ENCODE measurements at places on chromosomes 3 and 15.

- no peak for DNase-seq
Observed at GRCh38 chr15:46652266-46652665, 1017.4 kb downstream of the SQOR start.

DNA sequence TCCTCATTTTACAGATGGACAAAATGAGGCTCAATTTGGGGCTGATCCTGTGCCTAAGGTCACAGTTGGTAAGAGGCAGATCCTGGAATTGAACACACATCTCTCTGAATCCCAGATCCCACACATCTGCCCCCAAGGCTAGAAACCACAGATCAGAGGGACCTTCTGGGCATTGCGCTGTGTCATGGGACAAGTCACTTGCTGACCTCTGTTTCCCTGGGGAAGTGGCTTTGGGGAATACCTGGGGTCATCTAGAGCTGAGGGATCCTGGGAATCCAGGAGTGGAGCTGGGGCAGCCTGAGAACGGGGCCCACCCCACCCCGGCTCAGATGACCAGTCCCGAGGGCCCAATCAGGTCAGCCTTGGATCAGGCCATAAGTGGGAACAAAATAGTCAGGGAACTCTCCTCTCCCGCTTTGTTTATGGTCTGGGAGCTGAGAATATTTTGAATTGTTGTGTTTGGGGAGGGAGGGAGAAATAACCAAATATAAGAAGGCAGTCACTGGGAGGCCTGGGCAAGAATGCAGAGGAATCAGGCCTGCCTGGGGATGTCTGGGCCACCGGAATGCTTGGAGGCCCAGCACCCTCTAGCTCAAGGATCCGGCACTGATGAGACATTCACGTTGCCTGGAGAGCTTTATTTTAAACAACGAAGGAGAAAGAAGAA lies 8.8 kb upstream of the SLC6A6 start:
- DNase-seq: no peak

GRCh38 chr3:153331676-153332075 lies 169.7 kb downstream of the RAP2B start:
- DNase-seq: no peak

GRCh38 chr15:41870689-41871081 lies 23.2 kb downstream of the SPTBN5 start:
- no peak for DNase-seq
